Thymus (tissue), 14 donors: ENCODE measurements at places on chromosomes 2 and 18. TPM values are rescaled to one million over a fixed set of nuclear protein-coding genes. Genes with fewer than 3 reads are reported as not detected.

Gene ZNF396
- polyA plus RNA-seq, result 4.3 TPM

Gene KIAA2012
- polyA plus RNA-seq, result 0.05 TPM

Gene GAL3ST2
- 0.02 TPM for polyA plus RNA-seq

Gene CCT4
- 93.5 TPM for polyA plus RNA-seq

Gene EPB41L3
- 31.9 TPM for polyA plus RNA-seq

Gene CTAGE1
- not detected for polyA plus RNA-seq

Gene SERPINB13
- polyA plus RNA-seq, result 9.8 TPM

Gene TBR1
- 0.02 TPM for polyA plus RNA-seq

Gene CCDC148
- 0.55 TPM for polyA plus RNA-seq

Gene UGT1A6
- polyA plus RNA-seq, result 4.5 TPM

Gene CCL20
- polyA plus RNA-seq, result 15.0 TPM
